ENCODE measurements at places on chromosomes 11 and 22. TPM values are rescaled to one million over a fixed set of nuclear protein-coding genes. Genes with fewer than 3 reads are reported as not detected.

DNA sequence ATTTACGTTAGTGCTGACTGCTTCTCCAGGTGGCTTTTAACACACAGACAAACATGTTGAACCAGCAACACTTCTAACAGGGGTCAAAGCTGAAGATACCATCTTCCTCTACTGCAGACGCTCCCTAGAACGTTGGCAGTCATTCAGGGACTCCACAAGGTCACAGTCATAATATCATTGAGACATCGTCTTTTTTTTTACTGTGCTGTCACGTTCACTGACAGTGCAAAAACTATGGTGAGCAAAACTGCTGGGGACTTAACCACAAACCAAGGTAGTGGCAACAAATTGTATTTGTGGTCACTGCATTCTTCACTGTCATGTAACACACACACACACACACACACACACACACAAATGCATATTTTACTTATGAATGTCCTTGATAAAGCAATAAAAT is 244.9 kb downstream of the CASP12 start:
- H3K36me3 ChIP-seq, result no peaks in the 10 kb centered on the region
- no peak for DNase-seq
- H3K4me1 ChIP-seq, result no peaks in the 10 kb centered on the region

GRCh38 chr22:39974065-39974464 is 13.9 kb downstream of the TMA7B start:
- H3K27me3 ChIP-seq, result peaks cover 2% of the 10 kb centered on the region
- DNase-seq, result no peak
- no peaks in the 10 kb centered on the region for H3K4me1 ChIP-seq
- H3K36me3 ChIP-seq, result no peaks in the 10 kb centered on the region
- no peak overlapping the region for H3K27ac ChIP-seq
- no peak overlapping the region for H3K4me3 ChIP-seq

The MMP10 gene
- 0.03 TPM for polyA plus RNA-seq

- no peaks in the 10 kb centered on the region for H3K36me3 ChIP-seq
- DNase-seq, result no peak
- no peak overlapping the region for H3K4me3 ChIP-seq
- no peaks in the 10 kb centered on the region for H3K27me3 ChIP-seq
- H3K4me1 ChIP-seq, result no peaks in the 10 kb centered on the region
Observed at GRCh38 chr22:39446239-39446721, 10.5 kb upstream of the MGAT3 start.

The LSP1 gene
- polyA plus RNA-seq, result 0.03 TPM

The PANX3 gene
- not detected for polyA plus RNA-seq

The SERGEF gene
- polyA plus RNA-seq, result 19.2 TPM

Measured in H1 (cell line).